NCI-H446 treated with DMSO at 0.1 percent for 48 hours (cell line): ENCODE measurements at places on chromosomes 16 and 17.
A peak's percentile ranks its signal among the peaks of the same experiment; 100 is the strongest.

DNA sequence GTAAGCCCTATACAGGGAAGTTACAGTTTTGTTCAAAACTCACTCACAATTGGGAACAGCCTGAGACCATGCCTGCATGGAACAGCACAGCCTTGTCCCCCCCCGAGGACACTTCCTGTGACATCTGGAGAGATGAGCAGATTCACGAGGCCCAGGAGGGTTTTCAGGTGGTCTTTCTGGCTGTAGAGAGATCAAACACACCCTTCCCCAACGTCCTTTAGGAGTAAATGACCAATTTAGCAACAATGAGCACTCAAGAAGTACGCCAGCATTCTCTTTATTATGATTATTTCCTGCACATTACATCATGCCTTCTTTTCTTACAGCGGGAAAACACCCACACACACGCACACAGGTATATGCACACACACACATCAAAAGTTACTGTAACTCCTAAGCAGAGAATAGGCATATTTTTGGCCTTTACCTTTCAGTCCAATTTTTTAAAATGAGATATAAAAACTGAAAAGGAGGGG lies 39.0 kb downstream of the ADCY9 start:
- no peak for DNase-seq

GRCh38 chr16:56263711-56264608 lies 72.7 kb downstream of the GNAO1 start:
- DNase-seq: no peak

DNA sequence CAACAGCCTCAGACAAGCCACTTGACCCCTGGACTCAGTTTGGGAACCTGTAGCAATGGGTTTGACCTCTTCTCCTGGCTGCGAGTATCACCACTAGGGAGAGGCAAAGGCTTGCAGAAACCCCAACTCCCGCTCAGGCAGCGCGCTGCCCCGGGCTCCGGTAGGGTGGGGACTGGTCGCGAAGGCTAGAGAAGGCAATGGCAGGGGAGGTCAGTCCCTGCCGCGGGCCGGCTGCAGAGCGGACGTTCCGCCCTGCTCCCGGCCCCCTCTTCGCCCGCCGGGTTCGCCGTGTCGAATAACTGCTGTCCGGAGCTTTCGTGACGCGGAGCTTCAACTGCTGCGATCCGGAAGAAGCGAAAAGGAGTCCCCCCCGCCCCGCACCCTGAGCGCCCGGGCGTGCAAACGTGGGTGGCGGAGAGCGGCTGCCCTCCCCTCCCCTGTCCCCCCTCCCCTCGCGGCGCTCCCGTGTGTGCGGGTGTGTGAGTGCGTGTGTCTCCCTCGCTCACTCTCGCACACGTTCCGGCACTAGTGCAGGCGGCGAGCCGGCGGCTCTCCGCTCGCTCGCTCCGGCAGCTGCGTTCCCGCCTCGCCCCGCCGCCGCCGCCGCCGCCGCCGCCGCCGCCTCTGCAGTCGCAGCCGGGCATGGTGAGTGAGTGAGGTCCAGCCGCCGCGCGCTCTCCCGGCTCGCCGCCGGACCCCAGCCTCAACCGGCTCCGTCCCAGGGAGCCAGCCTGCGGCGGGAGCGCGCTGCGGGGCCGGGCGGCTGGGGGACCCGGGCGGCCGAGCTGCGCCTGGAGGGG lies 772 bp upstream of the SHISA6 start:
- no peak for DNase-seq

GRCh38 chr17:1166276-1166675 lies 13.5 kb downstream of the ABR start:
- no peak for DNase-seq

GRCh38 chr16:49587511-49587910 lies 213.9 kb downstream of the C16orf78 start:
- DNase-seq: no peak

DNA sequence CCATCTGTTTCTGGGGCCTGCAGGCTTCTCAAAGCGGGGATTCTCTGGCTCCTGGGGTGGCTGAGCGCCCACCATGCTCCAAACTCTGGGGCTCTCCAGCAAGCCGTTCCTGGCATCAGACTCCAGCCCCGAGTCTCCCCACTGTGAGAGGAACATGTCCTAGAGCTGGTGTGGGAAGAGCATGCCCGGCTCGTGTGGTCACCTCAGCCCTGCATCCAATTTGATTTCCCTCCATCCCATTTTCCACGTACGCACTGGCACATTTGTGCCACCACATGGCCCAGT lies 23.2 kb upstream of the KCNJ12 start:
- DNase-seq: no peak

GRCh38 chr17:17868641-17869522 lies 32.1 kb upstream of the SREBF1 start:
- DNase-seq: no peak

- no peak for DNase-seq
Observed at GRCh38 chr17:2040942-2041560, 771 bp upstream of the OVCA2 start.

DNA sequence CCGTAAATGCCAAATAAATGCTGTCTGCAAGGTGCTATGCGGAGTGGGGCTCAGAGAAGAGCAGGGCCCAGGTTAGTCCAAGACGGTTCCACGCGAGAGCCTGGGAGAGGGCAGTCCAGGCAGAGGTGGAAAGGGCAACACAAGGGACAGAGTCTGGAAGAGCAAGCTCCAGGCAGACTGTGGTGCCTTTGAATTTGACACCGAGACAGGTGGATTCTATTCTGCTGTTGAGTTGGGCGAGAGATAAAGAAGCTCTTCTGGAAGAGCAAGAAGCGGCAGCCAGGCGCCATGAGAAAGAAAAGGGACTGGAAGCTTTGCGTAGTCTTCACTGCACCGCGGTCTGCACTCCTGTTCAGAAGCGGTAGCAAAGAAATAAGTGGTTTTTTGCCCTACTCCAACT lies 55.6 kb downstream of the CYTH1 start:
- DNase-seq: no peak

GRCh38 chr16:15790458-15790857 lies 66.4 kb downstream of the MYH11 start:
- no peak for DNase-seq

GRCh38 chr17:59328601-59329000 lies 2.9 kb upstream of the YPEL2 start:
- peak; percentile 93 for DNase-seq

DNA sequence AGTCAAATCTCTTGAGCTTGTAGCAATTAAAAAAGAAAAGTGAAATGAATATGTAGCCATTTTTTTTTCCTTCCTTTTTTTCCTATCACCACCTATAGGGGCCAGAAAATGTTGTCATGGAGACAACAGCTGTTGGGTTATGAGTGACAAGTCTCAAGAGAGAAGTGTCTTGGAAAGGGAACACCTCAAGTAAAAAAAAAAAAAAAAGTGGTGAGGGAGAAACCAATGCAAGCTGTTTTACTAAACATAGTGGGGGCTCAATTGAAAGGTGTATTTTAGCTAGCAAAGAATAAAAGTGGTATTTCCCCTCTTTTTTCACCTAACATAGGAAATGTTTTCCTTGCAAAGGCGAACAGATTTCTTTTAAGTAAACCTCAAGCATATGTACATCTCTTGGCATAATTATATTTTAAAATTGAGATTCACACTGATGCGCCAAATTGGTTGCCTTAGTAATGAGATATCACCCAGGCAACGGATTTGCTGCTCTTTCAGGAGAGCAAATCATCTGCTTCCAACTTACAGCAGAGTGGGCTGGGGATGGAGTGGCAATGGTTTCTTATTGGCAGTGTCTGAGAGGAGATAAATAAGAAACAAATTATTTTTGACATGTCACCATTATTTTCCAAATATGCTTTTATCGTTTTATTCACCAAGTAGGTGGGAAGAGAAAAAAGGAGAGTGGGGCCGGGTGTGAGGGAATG lies 183.6 kb downstream of the MYO1D start:
- DNase-seq: peak; percentile 24

DNA sequence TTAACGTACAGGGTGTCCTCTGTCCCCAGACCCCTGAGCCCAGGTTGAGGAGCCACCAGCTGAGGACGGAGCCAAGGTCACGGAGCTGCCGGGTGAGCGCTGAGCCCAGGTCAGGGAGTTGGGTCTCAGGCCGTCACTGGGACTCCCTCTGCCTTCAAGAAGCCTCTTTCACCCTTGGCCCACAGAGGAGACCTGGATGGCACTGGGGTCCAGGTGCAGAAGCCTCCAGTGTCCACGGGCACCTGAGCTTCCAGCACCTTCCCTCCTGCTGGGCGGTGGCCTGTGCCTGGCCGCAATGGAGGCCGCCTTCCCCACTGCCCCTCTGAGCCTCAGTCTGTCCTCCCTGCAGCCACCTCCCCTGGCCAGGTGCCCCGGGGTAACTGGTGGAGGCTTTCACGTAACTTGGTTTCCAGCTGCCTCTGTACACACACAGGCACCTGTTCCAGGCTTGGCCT lies 31.6 kb upstream of the CDH15 start:
- no peak for DNase-seq

GRCh38 chr16:19854543-19854876 lies 30.1 kb downstream of the GPRC5B start:
- no peak for DNase-seq

- DNase-seq: peak; percentile 2
Observed at GRCh38 chr17:19762515-19762961, 14.4 kb upstream of the ALDH3A1 start.

DNA sequence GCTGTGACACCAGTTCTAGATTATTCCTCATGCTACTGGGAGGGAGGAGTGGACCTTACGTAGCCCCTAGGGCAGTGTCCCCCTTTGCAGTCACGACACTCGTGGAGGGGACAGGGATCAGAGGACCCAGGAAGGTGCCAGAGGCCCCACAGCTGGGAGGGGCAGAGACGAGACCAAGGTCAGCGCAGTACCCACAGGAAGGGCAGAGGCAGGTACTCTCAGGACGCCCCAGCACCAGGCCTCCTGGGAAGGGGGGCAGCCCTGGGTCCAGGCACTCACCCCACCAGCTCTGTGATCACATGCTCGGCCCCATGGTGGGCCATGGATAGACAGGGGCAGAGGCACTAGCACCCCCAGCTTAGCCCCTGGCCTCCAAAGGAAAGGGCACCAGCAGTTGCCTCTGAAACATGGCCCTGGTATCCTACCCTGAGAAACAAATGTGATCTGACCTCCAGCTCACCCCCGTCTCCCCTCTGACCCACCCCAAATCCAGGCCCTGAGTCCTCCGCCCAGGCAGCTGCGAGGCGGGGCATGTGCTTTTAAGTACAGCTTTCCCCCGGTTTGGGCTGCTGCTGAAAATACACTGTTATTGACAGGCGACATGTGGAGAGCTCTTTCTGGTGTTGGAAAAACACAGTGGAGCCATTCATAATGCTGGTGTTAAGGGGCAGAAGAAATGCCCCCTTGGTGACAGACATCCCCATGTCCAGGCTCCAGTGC lies 361.9 kb downstream of the C16orf95 start:
- DNase-seq: no peak

DNA sequence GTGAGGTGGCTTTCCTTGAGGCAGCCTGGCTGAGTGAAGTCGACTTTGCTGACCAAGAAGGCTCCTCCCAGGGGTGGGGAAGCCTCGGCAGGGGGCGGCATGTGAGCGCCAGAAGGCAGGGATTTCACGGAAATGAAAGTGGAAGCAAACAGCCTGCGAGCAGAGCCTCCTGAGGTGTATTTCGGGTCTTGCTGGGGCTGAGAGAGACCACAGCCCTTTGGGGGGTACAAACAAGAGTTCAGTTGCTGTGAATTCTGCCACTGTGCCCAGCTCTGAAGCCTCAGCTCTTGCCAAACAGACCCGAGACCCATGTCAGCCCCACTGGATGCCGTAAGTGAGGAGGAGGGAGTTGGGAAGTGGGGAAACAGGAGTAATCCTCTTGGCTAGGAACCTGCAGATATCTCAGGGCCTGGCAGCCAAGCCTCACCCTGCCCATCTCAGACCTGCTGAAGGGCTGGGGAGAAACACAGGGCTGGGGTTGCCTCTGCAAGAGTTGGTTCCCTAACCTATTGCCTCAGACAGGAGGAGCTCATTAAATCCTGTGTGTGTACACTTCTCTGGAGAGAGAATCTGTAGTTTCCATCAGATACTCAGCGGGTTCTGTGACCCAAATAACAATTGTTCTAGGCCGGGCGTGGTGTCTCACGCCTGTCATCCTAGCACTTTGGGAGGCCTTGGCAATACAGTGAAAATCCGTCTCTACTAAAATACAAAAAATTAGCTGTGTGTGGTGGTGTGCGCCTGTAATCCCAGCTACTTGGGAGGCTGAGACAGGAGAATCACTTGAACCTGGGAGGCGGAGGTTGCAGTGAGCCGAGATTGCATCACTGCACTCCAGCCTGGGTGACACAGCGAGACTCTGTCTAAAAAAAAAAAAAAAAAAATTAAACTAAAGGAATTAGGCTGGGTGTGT lies at the start of gene IFI35:
Gene IFI35, plus strand, starts transcription at position 146 of the 913 bp plus-strand sequence. Its CDS starts 164 bp downstream, at position 310.
- DNase-seq: no peak

DNA sequence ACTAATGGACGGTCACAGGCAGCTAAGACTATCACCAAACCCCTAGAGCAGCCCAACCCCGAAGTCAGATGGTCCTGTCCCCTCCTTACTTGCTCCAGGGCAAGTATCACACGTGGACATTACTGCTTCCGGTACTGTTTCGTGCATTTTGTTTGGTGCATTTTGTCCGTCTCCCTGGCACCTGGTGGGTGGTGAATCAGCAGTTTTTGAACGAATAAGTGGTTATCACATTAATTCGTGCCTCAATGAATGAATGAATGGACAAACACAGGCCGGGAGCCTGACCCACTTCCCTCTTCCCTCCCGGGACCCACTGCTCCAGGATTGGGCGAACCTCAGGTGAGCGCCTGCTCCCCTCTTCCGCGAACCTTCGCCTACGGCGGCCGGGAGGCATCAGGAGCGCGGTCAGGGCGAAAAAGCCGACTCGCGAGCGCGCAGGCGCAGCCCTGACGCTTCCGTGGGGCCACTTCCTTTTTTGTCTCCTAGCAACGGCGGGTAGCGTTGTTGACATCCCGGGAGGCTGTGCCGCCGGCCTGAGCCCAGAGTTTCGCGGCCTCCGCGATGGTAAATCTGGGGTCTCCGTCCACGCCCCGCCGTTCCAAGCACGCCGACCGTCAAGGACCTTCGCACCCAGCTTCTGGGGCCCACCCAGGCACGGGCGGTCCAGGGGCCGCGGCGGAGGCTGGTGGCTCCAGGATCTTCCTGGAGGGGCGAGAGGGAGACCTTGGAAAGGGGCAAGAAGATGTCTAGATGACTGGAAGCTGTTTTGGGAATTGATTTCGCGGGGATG lies at the start of gene DYNLRB2:
Gene DYNLRB2, plus strand, starts transcription at position 478 of the 790 bp plus-strand sequence. Its CDS starts 84 bp downstream, at position 562.
- no peak for DNase-seq

GRCh38 chr17:65483438-65483837 lies 78.0 kb downstream of the AXIN2 start:
- no peak for DNase-seq

DNA sequence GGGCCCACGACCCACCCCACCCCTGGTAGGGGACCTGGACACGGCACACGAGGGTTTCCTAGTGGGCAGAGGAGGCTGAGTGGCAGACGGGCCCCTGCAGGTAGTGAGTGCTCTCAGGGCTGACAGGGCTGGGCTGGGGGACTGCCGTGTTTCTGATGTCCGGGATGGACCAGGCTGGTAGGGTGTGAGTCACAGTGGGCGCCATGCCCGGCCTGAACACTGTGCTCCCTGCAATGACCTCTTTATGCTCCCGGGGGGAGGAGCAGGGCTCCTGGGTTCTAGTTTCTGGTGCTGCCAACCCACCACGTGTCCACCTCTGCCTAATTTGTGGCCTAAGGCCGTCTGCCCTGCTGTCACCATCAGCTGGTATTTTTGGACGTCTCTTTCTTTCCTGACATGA lies 26.3 kb downstream of the ARHGAP23 start:
- DNase-seq: no peak
